T-helper 1 cell treated with Interleukin-12 subunit alpha and Interleukin-12 subunit beta and Interleukin-4 antibody, amounts not matched to agents 30 ng/mL and 1 ng/mL, for 36 hours (primary cell): ENCODE measurements at places on chromosomes 16 and 17. TPM values are rescaled to one million over a fixed set of nuclear protein-coding genes. Genes with fewer than 3 reads are reported as not detected.

Gene USP43
- total RNA-seq, result 0.12 and 0.17 TPM in 2 replicates

Gene CCL2
- 0.22 and 0.49 TPM in 2 replicates for total RNA-seq

Gene GLOD4
- 56.6 and 63.1 TPM in 2 replicates for total RNA-seq

Gene HSD17B2
- not detected in 2 replicates for total RNA-seq

Gene XAF1
- total RNA-seq, result 432 and 434 TPM in 2 replicates

Gene EFNB3
- total RNA-seq, result 0.05 TPM in 1 of 2 replicates, not detected in the other

Gene BAIAP3
- 1.4 and 1.8 TPM in 2 replicates for total RNA-seq

Gene SPIRE2
- total RNA-seq, result 0.61 and 1.2 TPM in 2 replicates

Gene MARF1
- total RNA-seq, result 85.5 and 86.1 TPM in 2 replicates

Gene ABCC11
- not detected in 2 replicates for total RNA-seq

Gene WNT9B
- not detected in 2 replicates for total RNA-seq

Gene FSCN2
- 0.27 and 0.37 TPM in 2 replicates for total RNA-seq

Gene MYH3
- total RNA-seq, result 6.1 TPM in 2 replicates

Gene CRISPLD2
- total RNA-seq, result 0.12 and 0.17 TPM in 2 replicates

Gene STX1B
- 1.5 and 1.6 TPM in 2 replicates for total RNA-seq

Gene FBXL16
- total RNA-seq, result 8.0 and 8.2 TPM in 2 replicates

Gene DNASE1L2
- 3.1 and 3.2 TPM in 2 replicates for total RNA-seq

Gene P3H4
- total RNA-seq, result 3.4 TPM in 2 replicates

Gene HIC1
- total RNA-seq, result 101 and 105 TPM in 2 replicates

Gene EVI2B
- total RNA-seq, result 54.8 and 56.6 TPM in 2 replicates

Gene MT4
- total RNA-seq, result not detected in 2 replicates

Gene SEZ6
- total RNA-seq, result not detected in 2 replicates

Gene PSMB3
- 318 and 320 TPM in 2 replicates for total RNA-seq

Gene OTOP2
- total RNA-seq, result not detected in 2 replicates

Gene BCO1
- not detected in 2 replicates for total RNA-seq

Gene IGF2BP1
- 0.02 and 0.10 TPM in 2 replicates for total RNA-seq

Gene ABCA10
- total RNA-seq, result 0.66 and 1.2 TPM in 2 replicates

Gene HOXB6
- total RNA-seq, result 0.20 and 0.25 TPM in 2 replicates

Gene KRT40
- not detected in 2 replicates for total RNA-seq

Gene NHLRC4
- 1.8 and 2.2 TPM in 2 replicates for total RNA-seq

Gene PAGR1
- total RNA-seq, result 24.3 and 24.8 TPM in 2 replicates

Gene WFDC1
- total RNA-seq, result not detected in 2 replicates

Gene NIP7
- total RNA-seq, result 46.2 and 50.2 TPM in 2 replicates

Gene E2F4
- 137 and 146 TPM in 2 replicates for total RNA-seq

Gene PDILT
- total RNA-seq, result not detected in 2 replicates

Gene WNT3
- not detected in 2 replicates for total RNA-seq

Gene C17orf107
- total RNA-seq, result 0.95 and 1.3 TPM in 2 replicates

Gene ALOXE3
- not detected in 2 replicates for total RNA-seq

Gene ZNF624
- total RNA-seq, result 3.8 and 4.4 TPM in 2 replicates

Gene STH
- not detected in 2 replicates for total RNA-seq

Gene CTF1
- 0.12 and 0.39 TPM in 2 replicates for total RNA-seq

Gene MFAP4
- not detected in 2 replicates for total RNA-seq

Gene CIAO3
- total RNA-seq, result 42.5 and 46.8 TPM in 2 replicates

Gene TBX4
- total RNA-seq, result not detected in 2 replicates

Gene HSD11B2
- 0.29 TPM in 1 of 2 replicates, not detected in the other for total RNA-seq
